Stimulated activated CD4-positive, alpha-beta T cell treated with anti-CD3 and anti-CD28 coated beads, Interleukin-15, amount 100 ng/mL, for 1 hour (primary cell): ENCODE measurements at places on chromosomes 4 and X.

- no peak for DNase-seq
These were observed 61.1 kb upstream of the VAMP7 start for GRCh38 chrX:155819966-155820491.

GRCh38 chr4:138611721-138612120 lies 369.6 kb upstream of the SLC7A11 start:
- DNase-seq = no peak

- DNase-seq = no peak
These were observed 33.1 kb downstream of the FTHL17 start for GRCh38 chrX:31038575-31039326.

DNA sequence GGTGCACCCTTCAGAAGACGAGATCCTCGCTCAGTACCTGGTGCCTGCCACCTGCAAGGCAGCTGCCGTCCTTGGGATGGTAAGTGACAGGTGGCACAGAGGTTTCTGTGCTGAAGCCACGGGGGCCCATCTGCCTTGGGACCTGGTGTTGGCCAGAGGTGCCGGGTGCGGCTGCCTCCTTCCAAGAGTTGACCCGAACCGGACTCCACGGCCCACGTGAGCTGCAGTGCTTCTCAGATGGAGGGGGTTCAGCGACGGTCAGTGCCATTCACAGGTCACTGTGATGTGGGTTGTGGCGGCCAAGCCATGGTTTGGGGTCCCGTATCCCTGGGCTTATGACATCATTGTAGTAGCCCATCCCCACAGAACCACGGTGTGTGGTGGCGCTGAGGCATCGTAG lies 19.0 kb upstream of the MSANTD1 start:
- no peak for DNase-seq

GRCh38 chr4:23166407-23166806 lies 473.7 kb downstream of the GBA3 start:
- DNase-seq = no peak

DNA sequence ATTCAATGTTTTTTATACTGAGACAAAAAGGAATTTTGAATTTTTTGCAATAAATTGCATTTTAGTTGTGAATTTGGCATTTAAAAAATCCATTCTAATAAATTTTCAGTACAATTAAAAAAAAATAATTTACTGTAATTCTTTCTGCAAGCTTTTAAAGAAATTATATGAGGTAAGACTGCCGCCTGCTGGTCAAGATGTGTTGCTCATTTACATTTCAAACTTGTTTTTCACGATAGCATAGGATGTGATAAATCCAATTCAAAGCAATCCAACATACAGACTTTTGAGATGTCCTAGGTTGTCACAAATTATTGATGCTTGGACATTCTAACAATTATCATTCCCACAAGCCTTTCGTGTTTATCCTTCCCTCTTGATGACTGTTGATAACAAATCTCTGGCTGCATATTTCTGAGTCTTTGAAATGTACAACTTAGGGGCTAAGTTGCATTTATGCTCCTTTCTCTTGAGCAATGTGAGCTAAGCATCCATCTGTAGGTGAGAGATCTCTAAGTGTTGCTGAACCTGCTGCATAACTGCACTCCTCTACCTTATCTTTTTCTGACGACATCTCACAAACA lies 21.7 kb upstream of the MFAP3L start:
- no peak for DNase-seq

DNA sequence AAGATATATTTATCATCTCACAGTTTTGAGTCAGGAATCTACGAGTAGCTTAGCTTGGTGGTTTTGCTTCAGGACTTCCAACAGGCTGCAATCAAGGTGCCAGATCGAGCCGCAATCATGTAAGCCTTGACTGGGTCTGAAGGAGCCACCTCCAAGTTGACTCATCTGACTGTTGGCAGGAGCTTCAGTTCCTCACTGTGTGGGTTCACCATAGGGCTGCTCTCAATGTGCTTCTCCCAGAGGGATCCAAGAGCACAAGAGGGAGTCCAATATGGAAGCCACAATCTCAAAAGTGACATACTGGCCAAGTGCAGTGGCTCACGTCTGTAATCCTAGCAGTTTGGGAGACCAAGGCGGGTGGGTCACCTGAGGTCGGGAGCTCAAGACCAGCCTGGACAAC lies 26.5 kb downstream of the DCHS2 start:
- no peak for DNase-seq

DNA sequence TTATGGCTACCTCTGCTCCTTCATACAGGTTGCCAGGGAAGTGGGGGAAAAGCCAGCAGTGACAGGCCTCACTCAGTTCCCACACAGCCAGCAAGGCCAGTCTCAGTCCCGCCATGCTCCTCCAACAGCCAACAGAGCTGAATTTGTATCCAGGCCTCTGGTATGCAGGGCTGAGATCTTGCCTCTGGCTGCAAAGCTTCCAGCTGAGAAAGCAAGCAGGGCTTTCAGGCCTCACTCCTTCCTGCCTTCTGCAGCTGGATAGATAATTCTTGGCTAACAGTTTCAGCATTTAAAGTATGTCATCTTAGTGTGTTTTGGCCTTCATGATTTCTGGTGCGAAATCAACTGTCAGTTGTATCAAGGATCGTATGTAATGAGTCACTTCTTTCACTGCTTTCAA lies 103.6 kb downstream of the GNL3L start:
- DNase-seq = no peak
